Common myeloid progenitor, CD34-positive (primary cell): ENCODE measurements at places on chromosomes 11 and 22.

- DNase-seq, result peak; percentile 79
Observed at GRCh38 chr22:46542011-46542985, 4.9 kb upstream of the CELSR1 start.

- peak; percentile 60 for DNase-seq
Observed at GRCh38 chr11:46305295-46305694, 27.8 kb downstream of the CREB3L1 start.

GRCh38 chr22:35350539-35351503 lies 30.1 kb upstream of the HMOX1 start:
- DNase-seq, result peak; percentile 85

DNA sequence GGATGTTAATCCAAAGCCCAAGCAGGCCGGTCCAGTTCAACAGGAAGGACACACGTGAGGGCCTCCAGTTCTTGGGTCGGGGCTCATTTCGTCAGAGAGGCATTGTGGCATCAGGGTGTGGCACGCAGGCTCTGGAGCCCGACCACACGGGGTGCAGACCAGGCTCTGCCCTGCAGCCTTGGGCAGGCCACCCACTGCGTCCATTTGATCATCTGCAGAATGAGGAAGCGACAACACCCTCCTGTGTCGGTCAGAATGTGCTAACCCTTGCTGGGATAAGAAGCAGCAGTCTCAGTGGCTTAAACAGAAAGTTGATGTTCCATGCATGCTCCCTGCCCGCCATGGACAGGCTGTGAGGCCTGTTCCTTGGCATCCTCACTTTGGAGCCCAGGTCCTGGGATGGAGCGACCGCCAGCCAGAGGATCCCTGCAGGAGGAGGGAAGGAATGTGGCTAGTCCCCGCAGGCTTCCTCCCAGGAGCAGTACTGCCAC lies 10.8 kb downstream of the RIBC2 start:
- no peak for DNase-seq

DNA sequence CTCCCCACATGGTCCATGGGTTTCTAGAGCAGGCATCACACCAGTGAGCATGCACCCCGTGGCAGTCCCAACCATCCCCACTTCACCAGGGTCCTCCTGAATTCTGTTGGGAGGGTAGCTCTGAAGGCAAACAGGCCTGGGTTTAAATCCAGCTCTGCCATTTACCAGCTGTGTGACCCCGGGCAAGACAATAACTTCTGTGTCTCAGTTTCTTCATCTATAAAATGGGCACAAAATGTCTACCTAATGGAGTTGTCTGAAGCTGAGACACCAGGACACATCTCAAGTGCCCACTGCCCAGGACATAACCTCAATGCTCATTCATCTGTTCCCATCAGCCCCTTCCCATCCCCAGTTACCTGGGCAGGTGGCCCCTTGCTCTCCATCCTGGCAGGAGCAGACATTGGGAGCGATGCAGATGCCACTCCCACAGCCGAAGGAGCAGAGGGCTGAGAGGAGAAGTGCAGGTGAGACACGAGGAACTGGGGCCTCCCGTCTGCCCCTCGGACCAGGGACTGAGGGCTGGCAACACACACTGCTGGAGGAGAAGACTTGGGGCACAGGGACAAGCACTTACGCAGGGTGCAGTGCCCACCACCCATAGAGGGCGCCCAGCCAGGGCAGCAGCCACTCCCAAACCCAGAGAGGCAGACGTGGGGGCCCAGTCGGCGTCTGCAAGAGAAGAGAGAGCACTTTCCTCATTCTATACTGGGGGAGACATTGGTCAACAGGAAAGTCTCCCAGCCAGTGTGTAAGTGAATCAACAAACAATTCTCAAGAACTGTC lies 4.0 kb downstream of the VWCE start:
- DNase-seq, result no peak

- DNase-seq, result no peak
Observed at GRCh38 chr11:21144531-21144930, 475.1 kb downstream of the NELL1 start.

DNA sequence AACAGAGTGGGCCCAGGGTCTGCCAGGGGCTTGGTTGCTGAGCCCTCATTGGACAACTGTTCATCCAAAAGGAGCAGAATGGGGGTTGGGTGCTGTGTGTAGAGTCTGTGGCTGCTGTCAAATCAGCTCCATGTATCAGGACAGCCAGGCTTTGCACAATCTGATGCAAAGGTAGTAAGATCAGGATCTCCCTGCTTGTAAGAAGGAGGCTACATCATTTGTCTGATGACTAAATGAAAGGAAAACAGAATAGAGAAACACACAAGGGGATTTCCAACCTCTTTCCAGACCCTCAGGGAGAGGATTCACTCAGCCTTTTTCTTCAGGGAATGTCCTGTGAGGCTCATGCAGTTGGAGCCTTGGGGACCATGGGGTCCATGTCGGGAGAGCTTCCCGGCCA lies 7.2 kb downstream of the MICAL2 start:
- DNase-seq, result no peak

DNA sequence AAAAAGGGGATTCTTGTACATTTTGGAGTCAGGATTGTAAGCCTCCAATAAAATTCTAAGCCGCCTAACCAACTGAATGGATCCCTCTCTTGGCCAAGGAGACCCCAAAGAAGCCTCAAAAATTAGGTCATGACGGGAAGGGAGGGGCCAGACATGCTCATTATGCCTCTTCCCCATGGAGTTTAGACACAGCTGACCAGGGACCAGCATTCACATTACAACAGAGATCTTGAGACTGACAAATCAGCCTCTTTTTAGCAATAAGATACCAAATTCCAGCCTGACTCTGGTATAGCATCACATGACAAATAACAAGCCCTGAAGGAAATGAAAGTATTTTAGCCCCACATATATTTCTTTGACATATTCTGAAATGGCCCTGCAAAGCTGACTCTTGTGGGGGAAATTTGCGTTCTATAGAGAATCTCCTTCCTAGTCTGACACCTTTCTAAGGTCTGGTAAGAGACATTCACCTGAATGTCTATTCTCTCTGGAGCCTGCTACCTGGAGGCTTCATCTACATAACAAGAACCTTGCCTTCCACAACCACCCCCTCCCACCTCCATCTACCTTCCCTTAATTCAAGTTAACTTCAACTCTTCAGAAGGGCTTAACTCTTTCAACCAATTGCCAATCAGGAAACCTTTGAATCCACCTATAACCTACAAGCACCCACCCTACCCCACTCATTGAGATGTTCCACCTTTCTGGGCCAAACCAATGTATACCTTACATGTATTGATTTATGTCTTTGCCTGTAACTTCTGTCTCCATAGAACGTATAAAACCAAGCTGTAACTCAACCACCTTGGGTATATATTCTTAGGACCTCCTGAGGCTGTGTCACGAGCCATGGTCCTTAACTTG lies 10.3 kb downstream of the GAL start:
- DNase-seq, result no peak

GRCh38 chr22:27771637-27772036 lies 29.9 kb downstream of the MN1 start:
- no peak for DNase-seq

DNA sequence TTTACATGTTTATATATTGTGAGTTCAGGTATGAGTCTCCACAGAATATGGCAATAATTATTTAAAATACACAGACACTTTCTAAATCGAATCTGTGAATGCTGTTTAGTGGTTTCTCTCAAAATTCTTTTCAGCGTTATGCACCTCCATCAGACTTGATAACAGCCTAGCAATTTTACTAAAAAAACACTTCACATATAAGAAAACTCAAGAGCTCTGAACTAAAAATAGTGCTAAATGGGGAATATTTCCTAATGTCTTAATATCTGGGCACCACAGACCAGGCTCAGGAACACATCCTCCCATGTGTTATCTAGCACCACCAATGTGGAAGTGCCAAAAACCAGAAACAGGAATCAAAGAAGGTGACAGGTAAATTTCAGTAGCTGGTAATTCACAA lies 47.9 kb downstream of the ARHGAP32 start:
- no peak for DNase-seq

DNA sequence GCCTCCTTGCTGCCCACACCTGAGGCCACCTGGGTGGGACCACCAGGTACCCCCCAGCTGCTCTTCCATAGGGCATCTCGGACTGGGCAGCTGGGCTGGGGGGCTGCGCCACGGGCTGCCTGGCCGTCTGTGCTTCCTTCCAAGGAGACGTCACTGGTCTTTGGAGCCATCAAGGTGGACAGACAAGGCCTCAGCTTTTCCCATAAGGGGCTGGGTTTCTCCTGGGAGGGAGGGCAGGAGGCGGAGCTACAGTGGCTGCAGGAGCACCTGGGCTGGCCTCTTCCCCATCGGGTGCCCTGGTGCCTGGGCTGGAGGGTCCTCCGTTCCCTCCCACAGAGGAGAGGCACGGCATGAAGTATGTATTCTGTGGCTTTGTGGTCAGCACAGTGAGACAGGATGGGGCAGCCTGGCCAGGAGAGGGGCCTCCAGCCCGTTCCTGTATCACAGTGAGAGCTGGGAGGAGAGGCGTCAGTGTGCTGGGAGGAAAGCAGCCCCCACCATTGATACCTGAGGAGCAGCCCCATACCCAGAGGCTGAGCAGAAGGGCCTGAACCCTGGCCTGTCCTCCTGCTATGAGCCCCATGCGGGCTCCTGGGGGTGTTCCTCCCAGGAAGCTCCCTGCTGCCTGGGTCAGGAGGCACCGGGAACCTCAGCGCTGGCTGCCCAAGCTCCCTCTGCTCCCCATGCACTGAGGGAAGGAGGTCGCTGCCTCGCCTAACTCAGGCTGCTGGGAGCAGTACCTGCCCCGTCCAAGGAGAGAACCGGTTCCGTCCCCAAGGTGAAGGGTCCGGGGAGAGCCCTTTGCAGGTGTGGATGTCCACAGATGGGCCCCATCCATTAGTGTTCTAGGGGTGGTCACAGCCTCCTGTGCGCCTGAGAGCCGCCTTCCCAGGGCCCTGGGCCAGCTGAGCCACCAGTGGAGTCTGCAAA lies 1075.0 kb downstream of the BRD1 start:
- no peak for DNase-seq

DNA sequence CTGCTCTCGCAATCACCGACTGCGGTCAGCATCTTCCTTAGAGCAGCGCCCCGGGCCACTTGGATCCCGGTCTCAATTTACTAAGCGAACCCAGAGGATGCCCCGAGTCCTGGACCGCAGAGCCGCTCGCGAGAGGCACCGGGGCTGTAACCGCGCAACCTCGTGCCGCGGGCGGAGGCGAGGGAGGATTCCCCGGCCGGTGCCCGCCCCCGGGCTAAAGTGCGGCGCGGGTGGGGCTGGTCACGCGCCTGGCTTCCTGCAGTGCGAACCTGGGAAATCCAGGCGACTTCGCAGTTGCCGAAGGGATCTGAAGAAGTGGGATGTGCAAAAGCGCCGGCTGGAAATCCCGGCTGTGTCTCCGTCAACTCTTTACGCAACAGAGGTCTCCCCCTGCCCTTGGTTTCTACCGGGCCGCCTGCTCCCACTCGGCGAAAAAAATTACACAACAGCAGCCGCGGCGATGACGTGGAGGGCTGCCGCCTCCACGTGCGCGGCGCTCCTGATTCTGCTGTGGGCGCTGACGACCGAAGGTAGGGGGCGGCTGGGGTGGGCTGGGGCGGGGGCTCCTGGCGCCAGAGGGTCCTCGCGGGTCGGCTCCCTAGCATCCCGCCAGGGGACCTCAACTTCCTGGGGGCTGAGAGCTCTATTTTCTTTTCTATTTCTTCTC lies at the start of gene NCR3LG1:
TSS of gene NCR3LG1 (plus strand) at position 291 of the 667 bp plus-strand sequence. CDS start at position 461, 170 bp downstream.
- DNase-seq, result peak; percentile 86
